NCI-H187 treated with DMSO at 0.1 percent for 48 hours (cell line): ENCODE measurements at places on chromosomes 3 and 15.

- no peak for DNase-seq
Measured at GRCh38 chr15:90561344-90562244, 31.9 kb downstream of the CRTC3 start.

DNA sequence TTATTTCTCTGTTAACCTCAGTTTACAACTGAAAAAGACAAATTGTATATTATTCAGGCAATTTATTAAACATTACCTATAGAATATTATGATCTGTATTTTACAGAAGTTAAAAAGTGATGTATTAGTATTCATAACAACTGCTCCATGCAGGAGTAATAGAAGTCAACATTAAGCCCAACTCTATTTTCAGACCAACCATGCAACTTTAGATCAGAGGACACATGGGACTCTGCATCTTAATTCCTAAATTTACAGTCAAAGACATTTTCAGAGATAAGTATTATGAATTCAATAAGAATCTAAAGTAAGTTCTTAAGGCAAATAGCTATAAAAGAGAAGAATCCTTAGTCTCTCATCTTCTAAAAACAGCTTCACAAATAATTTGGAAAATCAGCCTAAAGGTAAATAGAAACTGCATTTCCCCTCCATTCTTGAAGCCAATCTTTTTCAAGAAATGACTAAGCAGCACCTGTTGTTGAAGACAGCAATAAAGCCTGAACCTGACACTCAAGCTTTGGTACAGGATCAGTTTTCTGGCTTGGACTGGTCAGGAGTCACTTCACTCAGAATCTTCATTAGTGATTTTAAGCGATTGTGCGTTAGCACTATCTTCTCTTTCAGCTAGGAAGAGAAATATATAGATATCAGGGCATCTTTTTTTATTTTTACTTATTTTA lies 23.0 kb downstream of the OIP5 start:
- DNase-seq, result no peak

DNA sequence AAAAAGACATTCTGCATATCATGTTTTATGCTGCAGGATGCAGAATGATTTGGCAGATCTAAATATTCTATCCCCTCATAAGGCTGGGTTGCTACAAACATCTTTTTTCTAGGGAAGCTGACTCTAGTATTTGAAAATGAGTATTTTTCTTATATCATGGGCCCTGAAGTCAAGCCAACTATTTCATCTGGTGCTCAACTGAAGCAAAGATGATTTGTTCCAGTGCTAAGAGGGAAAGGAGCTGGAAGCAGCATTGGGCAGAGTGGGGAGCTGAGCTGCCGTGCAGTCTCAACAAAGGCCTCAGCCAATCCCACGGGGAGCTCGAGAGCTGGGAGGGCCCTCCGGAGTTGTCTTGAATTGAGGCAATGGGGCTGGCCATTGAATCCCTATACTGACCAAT lies 155.3 kb upstream of the SLCO3A1 start:
- DNase-seq, result no peak

GRCh38 chr15:100002086-100002620 lies 268.9 kb upstream of the LYSMD4 start:
- no peak for DNase-seq

DNA sequence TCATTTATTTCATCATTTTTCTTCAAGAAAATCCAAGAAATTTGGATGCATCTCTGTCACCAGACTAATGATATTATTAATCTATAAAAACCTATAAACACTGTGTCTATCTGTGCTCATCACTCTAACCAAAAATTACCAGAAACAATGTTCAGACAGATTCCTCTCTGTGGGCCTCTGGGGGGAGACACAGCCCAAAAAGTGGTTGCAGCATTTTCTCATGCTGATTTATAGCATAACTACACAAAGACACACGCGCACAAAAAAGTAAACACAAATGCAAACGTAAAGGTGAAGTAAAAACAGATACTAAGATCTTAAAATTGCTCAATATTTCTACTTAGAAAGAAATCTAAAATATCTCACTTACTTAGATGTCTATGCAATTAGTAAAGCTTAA lies 976.0 kb downstream of the GBE1 start:
- DNase-seq, result no peak

- no peak for DNase-seq
Measured at GRCh38 chr3:45988362-45988761, 7.3 kb downstream of the FYCO1 start.

GRCh38 chr15:57607570-57608000 lies 15.9 kb downstream of the MYZAP start:
- DNase-seq, result no peak

DNA sequence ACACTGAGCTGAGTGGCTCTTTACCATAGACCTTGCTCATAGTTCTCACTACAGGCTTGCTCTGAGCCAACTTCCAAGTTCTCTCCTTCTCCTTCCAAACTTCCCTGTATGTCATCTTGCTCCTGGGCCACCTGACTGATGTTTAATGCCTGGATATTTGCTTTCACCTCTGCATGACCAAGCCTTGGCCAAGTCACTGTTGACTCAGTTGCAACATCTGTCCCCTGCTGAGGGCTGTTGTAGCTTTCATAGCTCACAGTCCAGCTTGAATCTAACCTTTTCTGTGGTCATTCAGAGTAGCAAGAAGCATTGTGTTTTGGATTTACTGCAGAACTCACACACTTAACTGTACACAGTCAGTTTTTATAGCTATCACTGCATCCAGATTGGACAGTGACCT lies 171.8 kb upstream of the ROPN1 start:
- no peak for DNase-seq

- no peak for DNase-seq
Measured at GRCh38 chr3:78969483-78969882, 798.3 kb downstream of the ROBO1 start.

DNA sequence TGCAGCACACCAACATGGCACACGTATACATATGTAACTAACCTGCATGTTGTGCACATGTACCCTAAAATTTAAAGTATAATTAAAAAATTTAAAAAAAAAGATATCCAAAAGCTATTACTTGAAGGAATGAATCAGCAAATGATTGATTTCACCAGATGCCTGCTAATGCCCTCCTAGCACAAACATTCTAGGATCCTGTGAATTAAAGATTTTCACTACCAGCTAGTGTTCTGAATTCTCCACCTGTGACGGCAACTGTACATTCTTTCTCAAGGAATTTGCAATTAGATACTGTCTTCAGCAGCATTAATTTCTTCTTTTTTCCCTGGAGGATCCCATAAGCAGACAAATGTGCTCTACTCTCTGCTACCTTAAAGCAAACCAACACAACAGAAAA lies 694.9 kb downstream of the NTRK3 start:
- DNase-seq, result no peak

GRCh38 chr3:155233213-155233612 lies 60.3 kb downstream of the STRIT1 start:
- DNase-seq, result no peak

DNA sequence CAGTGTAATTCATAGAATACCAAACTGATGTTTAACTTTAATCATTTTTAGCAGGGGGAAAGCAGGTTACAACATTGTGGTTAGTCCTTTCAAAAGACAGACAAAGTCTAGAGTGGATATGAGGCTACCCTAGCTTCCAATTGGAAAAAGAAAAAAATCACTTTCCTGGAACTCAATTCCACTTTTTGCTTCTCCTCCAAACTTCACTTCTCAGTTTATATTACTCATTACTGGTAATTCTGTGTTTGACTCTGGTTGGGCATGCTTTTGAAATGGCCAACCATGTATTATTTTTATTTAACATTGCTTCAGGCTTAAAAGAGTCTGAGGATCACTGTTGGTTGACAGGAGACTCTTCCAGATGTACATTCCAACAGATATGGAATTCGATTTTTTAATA lies 84.8 kb downstream of the RAP2B start:
- DNase-seq, result no peak

DNA sequence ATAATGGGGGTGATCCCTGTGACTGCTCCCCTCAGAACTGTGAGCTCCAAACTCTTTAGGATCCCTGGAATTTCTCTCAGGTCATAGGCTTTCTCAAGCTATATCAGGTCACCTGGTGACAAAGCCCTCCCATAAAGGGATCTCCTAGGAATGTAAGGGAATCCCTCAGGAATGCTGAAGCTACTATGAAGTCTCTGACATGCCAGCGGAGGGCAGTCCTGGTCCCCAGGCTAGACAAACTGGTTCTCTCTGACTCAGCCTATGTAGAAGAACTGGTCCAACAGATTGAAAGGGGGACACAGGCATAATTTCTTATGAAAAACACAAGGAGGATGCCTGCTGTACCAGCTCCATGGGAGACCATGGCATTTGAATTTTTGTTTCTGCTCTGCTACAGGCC lies 6.7 kb downstream of the LPCAT4 start:
- DNase-seq, result no peak

GRCh38 chr15:60419753-60420152 lies 22.0 kb upstream of the ANXA2 start:
- DNase-seq, result no peak

DNA sequence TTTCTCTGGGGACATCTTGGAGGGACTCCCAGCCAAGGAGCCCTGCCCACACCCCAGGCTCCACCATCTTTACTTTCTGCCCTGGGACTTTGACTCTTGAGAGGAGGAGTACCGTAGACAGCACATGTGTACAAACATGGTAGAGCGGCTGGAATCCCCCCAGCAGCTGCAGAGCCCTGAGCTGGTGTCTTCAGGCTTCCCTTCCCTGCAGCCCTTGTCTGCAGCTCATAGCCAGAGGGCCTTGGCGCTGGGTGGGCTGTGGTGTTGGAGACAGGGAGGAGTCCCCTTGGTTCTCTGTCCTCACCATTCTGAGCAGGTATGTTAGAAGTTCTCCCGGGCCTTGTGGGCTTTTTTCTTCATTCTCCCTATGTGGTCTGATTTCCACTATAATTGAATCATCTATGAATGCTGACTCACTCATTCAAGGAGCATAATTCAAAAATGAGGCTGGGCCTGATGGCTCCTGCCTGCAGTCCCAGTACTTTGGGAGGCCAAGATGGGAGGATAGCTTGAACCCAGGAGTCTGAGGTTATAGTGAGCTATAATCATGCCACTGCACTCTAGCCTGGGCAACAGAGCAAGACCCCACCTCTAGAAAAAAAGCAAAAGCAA lies 97.8 kb upstream of the MEF2A start:
- no peak for DNase-seq

DNA sequence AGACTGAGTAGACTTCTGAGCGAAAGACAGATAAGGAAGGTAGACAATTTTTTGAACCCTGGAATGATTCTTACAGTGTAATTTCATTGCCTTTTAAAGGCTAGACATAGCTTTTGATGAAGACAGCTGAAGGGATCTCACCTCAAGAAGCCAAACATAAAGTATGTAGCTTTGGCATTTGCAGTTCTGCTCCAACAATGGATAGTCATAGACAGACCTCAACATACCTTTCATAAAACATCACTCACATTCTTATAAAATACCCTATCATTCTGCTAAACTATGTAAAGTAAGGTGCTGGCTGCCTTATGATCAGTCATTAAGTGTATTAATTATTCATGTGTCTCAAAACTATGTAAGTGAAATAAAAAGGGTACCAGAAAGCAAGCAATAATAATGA lies 70.0 kb downstream of the UBE3A start:
- DNase-seq, result no peak

GRCh38 chr15:61634837-61635236 lies 405.7 kb upstream of the RORA start:
- no peak for DNase-seq

DNA sequence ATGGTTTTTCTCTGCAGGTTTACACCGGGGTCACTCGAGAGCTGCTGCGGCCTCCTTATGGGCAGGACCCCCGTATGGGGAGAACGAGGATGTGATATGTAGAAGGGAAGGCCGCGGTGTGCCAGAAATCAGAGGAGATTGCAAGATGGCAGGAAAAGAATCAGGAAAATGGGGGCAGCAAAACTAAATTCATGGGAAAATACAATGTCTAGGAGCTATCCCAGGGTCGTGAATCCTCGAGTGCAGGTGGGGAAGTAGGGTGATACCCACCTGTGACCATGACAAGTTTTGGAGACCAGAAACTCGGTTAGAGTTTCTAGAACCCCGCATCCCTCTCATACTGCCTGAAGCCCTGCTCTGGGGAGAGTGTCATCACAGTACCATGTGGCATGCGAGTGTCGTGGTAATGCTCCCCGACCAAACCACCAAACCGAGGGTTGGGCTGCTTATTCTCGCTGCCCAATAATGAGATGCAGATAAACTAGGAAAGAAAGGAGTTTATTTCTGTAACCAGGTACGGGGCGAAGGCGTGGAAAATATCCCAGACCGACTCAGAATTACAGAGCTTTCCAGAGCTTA lies 781 bp downstream of the TRNT1 start:
- DNase-seq, result no peak

DNA sequence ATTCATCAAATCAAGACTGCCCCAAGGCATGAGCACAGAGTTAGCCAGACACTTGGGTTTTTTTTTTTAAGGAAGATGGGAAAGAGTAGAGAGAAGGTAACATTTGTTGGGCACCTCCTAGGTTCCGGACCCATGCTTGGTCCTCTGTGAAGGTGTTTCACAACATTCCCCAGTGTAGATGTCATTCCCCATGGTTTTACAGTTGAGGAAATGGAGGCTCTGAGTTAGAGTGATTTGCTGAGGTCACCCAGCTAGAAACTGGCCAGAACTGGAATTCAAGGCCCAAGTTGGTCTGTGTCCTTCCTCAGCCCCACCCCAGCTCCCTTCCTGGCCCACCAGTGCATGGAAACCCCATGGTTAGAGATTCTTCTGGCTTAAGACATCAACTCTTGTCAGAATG lies 19.9 kb downstream of the WNT7A start:
- no peak for DNase-seq

GRCh38 chr3:8494327-8494726 lies 7.3 kb upstream of the LMCD1 start:
- no peak for DNase-seq

GRCh38 chr3:25214034-25214433 lies 214.0 kb upstream of the RARB start:
- no peak for DNase-seq

DNA sequence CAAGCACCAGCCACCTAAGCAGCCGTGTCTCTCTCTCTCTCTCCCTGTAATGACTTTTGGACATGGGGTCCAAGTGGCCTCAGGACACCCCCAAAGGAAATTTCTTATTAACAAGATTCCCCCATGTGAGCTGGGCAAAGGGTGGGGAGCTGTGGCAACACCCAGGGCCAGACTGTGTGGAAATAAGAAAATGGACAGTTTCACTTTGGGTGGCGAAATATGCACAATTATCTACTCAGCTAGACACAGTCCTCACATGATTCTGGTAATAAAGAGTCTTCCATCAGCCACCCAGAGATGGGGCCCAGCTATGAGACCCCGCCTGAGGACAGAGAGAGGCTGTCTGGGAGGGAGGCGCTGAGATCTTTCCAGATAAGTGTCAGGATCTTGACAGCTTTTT lies 96.8 kb upstream of the TPM1 start:
- DNase-seq, result no peak
